ENCODE measurements at places on chromosomes 2 and 18.
A peak's percentile ranks its signal among the peaks of the same experiment; 100 is the strongest.

GRCh38 chr2:235212501-235213158 lies 260.8 kb downstream of the SH3BP4 start:
- no peaks in the 10 kb centered on the region for H3K27me3 ChIP-seq
- no peak for DNase-seq
- H3K4me1 ChIP-seq, result no peaks in the 10 kb centered on the region
- H3K36me3 ChIP-seq, result no peaks in the 10 kb centered on the region
- H3K4me3 ChIP-seq, result no peak overlapping the region

DNA sequence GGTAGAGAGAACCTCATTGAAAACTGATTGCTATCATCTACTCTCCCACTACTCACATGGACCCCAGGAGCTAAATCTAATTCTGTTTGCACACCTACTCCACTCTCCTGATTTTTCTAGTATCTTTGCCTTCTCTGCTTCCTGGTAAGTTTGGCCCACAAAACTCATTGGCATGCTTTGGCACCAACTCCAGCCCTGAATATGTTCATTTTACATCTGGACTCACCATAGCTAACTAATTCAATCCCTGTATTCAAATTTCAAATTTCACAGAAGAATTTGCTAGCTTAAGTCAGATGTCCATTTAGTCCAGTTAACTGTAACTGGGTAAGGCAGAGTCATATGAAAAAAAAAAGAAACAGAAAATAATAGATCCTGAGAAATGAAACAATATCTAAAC lies 442.1 kb downstream of the SUCLG1 start:
- no peak overlapping the region for H3K4me3 ChIP-seq
- no peak for DNase-seq
- H3K27ac ChIP-seq, result no peak overlapping the region
- H3K27me3 ChIP-seq, result no peaks in the 10 kb centered on the region
- no peaks in the 10 kb centered on the region for H3K4me1 ChIP-seq

DNA sequence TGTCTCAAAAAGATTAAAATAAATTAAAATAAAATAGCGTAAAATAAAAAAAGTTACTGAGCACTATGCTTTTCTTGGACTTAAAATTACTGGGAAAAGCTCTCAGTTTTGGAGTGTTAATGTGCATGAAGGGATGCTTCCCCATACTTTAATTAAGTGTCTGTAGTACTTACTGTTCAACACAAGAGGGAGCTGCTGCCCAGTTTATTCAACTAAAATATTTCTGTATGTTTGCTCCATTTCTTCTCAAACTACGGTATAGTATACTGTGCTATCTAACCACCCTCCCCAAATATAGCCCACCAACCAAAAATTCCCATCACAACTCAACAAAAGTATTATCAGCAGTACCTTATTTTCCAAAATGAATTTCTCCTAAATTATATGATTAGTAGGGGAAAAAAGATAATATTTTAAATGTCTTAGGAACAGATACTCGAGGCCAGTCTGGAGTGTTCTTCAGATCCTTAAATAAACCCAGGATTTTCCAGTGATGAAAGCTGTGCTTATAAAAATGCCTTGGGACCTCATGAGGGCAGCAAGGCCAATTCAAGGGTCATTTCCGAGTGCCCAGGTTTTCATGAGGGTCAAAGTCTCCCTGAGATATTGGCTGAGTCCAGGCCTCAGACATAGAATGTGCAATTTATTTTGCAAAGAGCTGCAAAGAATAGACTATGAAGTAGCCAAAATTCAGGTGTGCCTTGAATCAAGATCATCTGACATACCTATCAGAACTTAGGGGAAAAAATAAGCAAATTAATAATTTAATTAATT lies 64.1 kb downstream of the CHRNA1 start:
- H3K36me3 ChIP-seq, result no peaks in the 10 kb centered on the region
- no peaks in the 10 kb centered on the region for H3K4me1 ChIP-seq
- no peak for DNase-seq
- H3K27me3 ChIP-seq, result no peaks in the 10 kb centered on the region
- no peak overlapping the region for H3K27ac ChIP-seq

DNA sequence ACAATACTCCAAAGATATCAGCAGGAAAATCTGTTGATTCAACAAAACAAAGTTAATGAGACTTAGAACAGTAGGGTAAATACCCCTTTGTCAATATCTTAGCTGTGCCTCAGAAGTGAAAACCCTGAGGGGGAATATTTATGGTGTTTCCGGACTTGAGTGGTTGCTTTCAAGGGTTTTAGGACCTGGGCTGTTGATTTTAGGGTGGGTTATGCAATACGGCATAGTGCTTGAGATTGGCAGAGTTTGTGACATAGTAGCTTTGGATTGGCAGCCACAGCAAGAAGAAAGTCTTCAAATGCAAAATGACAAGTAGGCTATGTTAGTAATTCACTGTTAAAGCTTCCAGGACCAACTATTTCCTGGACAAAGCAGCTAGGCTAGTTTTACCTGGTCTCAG lies 826.3 kb upstream of the CDH2 start:
- H3K27me3 ChIP-seq, result no peaks in the 10 kb centered on the region
- no peaks in the 10 kb centered on the region for H3K36me3 ChIP-seq
- H3K4me1 ChIP-seq, result no peaks in the 10 kb centered on the region
- DNase-seq, result no peak
- no peak overlapping the region for H3K4me3 ChIP-seq

- no peak overlapping the region for H3K27ac ChIP-seq
- no peak for DNase-seq
- no peak overlapping the region for H3K4me3 ChIP-seq
- no peaks in the 10 kb centered on the region for H3K4me1 ChIP-seq
These were observed 66.1 kb upstream of the RGPD5 start for GRCh38 chr2:109727929-109728447.

- no peaks in the 10 kb centered on the region for H3K36me3 ChIP-seq
- no peaks in the 10 kb centered on the region for H3K27me3 ChIP-seq
- DNase-seq, result no peak
- no peak overlapping the region for H3K4me3 ChIP-seq
These were observed 177.5 kb downstream of the LPIN1 start for GRCh38 chr2:11923935-11924334.

DNA sequence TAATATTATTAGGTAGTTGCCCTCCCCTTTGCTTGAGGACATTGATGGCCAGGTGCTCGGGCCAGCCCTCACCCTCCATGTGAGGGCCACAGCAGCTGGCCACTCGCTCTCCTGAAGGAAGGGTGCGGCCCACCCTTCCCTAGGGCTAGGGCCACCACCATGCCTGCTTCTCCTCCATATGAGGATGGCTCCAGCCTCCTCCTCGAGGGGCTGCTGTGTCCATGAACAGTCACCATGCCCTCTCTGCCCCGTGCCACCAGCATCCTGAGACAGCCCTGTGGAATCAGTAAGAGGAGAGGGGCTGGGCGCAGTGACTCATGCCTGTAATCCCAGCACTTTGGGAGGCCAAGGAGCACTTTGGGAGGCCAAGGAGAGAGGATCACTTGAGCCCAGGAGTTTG lies 2.4 kb downstream of the GPR17 start:
- H3K36me3 ChIP-seq, result no peaks in the 10 kb centered on the region
- H3K27me3 ChIP-seq, result no peaks in the 10 kb centered on the region
- H3K4me3 ChIP-seq, result no peak overlapping the region
- peaks cover 20% of the 10 kb centered on the region for H3K4me1 ChIP-seq
- DNase-seq, result no peak
- H3K27ac ChIP-seq, result no peak overlapping the region

- H3K4me3 ChIP-seq, result no peak overlapping the region
- no peak for DNase-seq
- H3K27me3 ChIP-seq, result no peaks in the 10 kb centered on the region
- no peak overlapping the region for H3K27ac ChIP-seq
- no peaks in the 10 kb centered on the region for H3K36me3 ChIP-seq
These were observed 4.3 kb downstream of the DSG4 start for GRCh38 chr18:31380912-31381311.

- no peaks in the 10 kb centered on the region for H3K4me1 ChIP-seq
- H3K27ac ChIP-seq, result no peak overlapping the region
- no peak for DNase-seq
- no peaks in the 10 kb centered on the region for H3K36me3 ChIP-seq
- H3K4me3 ChIP-seq, result no peak overlapping the region
These were observed 46.4 kb downstream of the ASXL2 start for GRCh38 chr2:25831746-25832449.

DNA sequence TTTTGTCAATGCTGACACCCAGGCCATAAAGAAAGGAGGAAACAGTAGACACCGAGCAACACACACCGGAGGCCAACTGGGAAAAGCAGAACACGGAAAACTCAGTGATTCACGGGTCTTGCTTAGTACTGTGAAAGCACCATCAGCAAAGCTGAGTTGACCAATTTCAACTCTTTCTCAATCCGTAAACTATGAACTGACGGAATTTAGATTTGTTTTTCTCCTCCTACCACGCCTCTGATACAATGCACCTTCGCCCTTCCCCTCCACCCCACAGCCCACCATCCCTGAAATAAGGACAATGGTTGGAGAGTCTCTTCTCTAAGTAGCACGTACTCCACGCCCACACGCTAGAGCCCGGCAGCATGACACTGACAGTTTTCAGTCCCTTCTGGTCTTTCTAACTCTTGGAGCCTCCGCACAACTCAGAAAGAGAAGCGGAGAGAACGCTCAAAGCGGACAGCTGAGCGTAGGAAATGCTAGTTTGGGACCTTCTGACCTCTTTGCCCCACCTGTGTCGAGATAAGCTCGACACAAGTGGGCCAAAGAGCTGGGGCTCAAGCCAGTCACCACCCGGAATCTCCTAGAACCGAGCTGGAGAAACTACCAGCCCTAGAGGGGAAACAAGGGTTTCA lies 669 bp downstream of the LNPK start:
- no peaks in the 10 kb centered on the region for H3K4me1 ChIP-seq
- H3K36me3 ChIP-seq, result no peaks in the 10 kb centered on the region
- peak overlapping the region; percentile 71 for H3K27ac ChIP-seq
- H3K4me3 ChIP-seq, result peak overlapping the region; percentile 86

GRCh38 chr18:13377496-13377895 lies 158.9 kb downstream of the LDLRAD4 start:
- DNase-seq, result no peak
- H3K4me3 ChIP-seq, result no peak overlapping the region
- no peaks in the 10 kb centered on the region for H3K36me3 ChIP-seq
- H3K27me3 ChIP-seq, result no peaks in the 10 kb centered on the region

DNA sequence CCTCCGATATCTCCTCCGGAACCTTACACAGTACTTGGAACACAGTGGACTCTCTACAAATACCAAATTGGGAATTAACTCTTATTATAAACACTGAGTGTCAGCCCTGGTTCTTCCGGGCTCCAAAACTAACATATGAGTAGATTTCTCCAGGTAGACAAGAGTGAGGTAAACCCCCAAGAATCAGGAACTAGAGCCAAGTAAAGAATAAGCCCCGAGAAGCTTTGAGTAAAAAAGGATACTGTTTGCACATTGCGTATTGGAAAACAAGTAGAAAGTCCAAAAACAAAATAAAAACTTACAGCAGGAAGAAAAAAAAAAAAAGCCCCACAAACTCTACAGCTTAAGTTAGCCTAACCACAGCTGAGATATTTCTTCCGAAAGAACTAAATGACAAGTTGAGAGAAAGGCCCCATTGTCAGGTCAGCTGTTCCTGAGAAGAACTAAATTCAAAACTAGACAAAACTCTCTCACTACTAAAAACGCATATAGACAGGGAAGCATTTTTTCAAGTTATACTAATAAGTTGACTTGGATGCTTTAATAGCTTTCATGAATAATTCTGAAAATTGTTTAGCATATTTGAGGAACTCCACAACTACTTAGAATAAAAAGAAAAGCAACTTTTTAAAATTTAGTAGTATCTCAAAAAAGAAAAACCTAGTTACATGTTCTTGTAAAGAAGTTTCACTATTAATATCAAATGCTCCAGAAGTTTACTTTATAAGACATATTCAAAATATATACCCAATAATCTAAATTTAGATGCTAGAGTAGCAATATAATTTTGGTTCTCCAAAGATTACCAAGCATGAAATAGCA lies 4.3 kb upstream of the HAAO start:
- H3K4me3 ChIP-seq, result peak overlapping the region; percentile 0
- H3K27ac ChIP-seq, result no peak overlapping the region
- no peak for DNase-seq
- H3K36me3 ChIP-seq, result no peaks in the 10 kb centered on the region
- H3K27me3 ChIP-seq, result no peaks in the 10 kb centered on the region

DNA sequence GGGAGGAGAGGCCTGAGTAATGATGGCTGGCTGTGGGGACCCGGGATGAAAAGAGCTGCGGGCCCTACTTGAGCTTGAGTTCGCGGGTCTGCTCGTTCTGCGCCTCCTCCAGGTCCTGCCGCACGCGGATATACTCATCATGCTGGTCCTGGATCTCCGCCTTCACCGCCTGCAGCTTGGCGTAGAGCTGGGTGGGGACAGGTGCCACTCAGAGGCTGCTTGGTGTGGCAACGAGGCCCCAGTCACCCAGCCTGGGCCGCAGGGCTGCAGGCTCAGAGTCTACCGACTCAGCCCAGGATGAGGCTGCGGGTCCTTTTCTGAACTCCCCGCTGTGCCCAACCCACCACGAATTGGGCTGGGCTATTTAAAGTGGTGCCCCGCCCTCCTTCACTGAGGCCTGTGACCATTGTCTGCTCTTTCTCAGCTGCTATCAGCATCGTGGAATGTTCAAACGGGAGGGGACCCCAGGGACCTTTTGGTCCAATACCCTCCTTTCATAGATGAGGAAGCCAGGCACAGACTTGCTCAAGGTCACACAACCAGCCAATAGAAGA lies 28.0 kb downstream of the KIF3C start:
- no peaks in the 10 kb centered on the region for H3K27me3 ChIP-seq
- H3K36me3 ChIP-seq, result no peaks in the 10 kb centered on the region
- H3K4me3 ChIP-seq, result no peak overlapping the region
- no peaks in the 10 kb centered on the region for H3K4me1 ChIP-seq
- H3K27ac ChIP-seq, result no peak overlapping the region

- peak; percentile 90 for DNase-seq
- H3K4me1 ChIP-seq, result peaks cover 3% of the 10 kb centered on the region
- no peaks in the 10 kb centered on the region for H3K27me3 ChIP-seq
- no peak overlapping the region for H3K4me3 ChIP-seq
- H3K27ac ChIP-seq, result no peak overlapping the region
These were observed 4.6 kb downstream of the INHA start for GRCh38 chr2:219576505-219577388.

DNA sequence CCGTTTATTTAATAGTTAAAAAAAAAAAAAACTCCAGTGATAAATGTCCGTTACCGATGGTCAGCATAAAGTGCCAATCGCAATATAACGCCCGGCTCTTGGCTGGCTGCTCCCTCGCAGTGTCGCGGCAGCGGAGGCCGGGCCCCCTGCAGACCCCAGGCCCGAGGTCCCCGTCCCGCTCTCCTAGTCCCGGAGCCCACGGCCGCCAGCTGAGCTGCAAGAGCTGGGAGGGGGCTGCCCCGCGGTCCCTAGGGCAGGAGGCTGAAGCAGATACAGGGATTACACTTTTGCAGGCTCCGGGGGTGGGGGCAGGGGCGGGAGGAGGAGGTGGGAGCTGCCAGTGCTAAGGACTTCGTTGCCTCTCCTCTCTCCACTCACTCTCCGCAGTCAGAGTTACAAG lies 6.9 kb downstream of the OSR1 start:
- no peaks in the 10 kb centered on the region for H3K36me3 ChIP-seq
- no peaks in the 10 kb centered on the region for H3K4me1 ChIP-seq
- H3K27me3 ChIP-seq, result peaks cover 39% of the 10 kb centered on the region
- no peak overlapping the region for H3K4me3 ChIP-seq

GRCh38 chr2:147989809-147990403 lies 30.6 kb downstream of the ORC4 start:
- H3K27me3 ChIP-seq, result no peaks in the 10 kb centered on the region
- no peak for DNase-seq
- H3K4me3 ChIP-seq, result no peak overlapping the region
- H3K36me3 ChIP-seq, result no peaks in the 10 kb centered on the region
